Inflammatory macrophage treated with lipopolysaccharide for 1 hour (primary cell): ENCODE measurements at places on chromosomes 7 and 10.
A peak's percentile ranks its signal among the peaks of the same experiment; 100 is the strongest.

DNA sequence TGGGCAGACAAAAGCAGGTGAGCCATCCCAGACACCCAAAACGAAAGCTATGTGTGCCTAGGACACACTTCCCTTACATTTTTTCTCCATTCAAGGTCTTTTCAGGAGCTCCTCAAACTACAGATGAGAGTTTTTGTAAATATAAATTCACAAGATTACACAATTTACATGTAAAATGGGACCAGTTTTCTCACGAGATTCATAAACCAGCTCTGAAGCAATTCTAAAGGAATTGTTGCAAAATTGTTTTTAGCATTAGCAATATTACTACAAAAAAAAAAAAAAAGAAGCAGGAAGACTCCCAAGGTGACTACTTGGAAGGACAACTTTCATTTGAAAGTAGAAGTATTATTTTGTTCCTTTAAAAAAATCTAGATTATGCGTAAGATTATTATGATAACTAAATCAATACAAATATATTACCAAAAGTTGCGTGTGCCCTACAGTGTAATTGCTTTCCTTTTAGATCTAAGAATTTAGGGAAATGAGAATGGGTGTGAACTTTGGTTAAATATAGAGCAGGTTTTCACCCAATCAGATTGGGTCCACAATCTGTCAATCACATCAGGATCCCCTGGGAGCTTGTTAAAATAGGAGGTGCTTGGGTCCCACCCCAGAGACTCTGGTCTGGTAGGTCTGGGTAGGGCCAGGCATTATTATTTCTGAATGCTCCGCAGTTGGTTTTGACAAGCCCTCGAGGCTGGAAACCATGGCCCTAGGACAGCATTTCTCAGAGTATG is 72.2 kb downstream of the TBXAS1 start:
- peak; percentile 74 for DNase-seq

GRCh38 chr7:5330288-5330687 is 47.5 kb downstream of the SLC29A4 start:
- DNase-seq = no peak

GRCh38 chr7:97555857-97556421 is 175.9 kb upstream of the TAC1 start:
- no peak for DNase-seq

- DNase-seq = no peak
These were observed 85.5 kb downstream of the ETV1 start for GRCh38 chr7:13904007-13904406.

DNA sequence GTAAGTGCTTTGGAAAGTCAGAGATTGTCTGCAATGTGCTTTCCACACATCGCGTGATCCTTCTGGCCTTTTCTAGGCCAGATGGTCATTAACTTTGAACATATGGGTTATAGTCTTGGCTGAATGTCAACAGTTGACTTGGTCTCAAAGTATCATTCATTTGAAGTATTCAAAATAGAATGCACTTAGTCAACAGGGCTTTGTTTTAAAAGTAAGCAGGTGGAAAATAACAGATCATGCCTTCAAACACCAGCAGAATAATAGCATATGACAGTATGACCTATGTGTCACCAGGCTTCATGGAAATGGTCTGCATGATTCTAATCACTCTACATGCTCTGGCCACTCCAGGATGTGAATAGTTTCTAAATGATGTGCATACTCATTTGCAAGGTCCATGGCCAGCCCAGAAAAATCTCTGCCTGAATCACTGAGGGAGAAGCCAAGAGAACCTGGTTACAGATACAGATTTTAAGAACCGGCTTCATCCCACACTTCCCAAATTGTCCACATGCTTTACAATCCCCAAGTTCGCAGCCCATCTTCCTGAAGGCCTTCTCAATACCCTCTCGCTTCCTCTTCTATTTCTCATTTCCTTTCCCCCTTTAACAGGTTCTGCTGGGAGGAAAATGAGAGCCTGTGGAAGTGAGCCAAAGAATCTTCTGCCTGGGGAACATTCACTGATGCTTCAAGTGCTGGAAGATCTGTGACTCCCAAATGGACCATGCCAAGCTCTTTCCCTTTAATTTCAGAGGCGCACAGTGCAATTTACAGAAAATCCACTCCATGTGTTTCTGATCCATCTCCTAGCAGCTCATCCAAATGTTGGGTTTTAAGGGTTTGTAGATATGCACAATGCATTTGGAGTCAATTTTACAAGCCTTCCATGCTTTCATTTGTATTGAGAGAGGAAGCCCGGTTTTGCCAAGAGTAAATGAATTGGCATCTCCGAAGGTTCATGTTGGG is 122.8 kb upstream of the GDF10 start:
- DNase-seq = no peak
